ENCODE measurements at places on chromosomes 7 and 10.

- no peak for DNase-seq
These were observed 280 bp downstream of the DNAAF5 start for GRCh38 chr7:726854-727103.

DNA sequence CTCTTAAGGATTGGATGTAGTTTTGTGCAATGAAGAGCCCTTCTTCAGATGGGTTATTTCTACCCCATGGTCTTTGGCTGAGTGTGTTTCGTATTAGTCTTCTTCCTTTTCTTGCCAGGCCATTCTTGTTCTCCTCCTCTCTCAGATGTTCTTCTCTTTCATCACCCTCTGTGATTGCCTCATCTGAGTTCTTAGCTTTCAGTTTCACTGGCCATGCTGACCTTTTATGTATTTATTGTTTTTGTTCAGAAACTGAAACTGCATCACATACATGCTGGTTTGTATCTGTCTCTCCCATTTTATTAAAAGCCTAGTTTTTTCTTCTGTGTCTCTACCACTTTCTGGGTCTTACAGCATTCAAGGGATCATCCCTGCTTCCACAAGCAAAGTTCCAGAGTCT is 21.7 kb upstream of the PCGF5 start:
- no peak for DNase-seq

GRCh38 chr10:97575127-97575668 is 2.6 kb downstream of the ANKRD2 start:
- DNase-seq = no peak

DNA sequence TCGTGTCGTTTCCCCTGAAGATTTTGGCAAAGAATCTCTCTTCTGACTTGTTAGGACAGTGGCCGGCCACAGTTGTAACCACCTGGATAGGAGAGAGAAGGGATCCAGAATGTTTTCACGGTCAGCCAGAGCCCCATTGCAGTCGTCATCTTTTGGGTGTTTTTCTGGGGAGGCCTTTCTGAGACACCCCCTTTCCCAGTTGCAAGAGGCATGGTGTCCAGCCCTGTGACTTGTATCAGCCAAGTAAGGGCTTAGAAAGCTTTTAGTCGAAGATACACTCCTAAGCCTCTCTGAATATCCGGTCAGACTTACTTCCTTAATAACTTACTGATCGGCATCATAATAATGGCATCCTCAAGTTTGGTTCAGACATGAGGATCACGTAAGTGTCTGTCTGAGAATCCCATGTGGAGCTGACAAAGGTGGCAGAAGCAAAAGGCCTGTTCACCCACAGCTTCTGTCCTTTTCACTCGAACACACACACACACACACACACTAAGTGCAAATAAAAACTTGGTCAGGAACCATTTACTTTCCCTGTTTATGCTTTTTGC is 435.7 kb upstream of the GALNT17 start:
- no peak for DNase-seq

DNA sequence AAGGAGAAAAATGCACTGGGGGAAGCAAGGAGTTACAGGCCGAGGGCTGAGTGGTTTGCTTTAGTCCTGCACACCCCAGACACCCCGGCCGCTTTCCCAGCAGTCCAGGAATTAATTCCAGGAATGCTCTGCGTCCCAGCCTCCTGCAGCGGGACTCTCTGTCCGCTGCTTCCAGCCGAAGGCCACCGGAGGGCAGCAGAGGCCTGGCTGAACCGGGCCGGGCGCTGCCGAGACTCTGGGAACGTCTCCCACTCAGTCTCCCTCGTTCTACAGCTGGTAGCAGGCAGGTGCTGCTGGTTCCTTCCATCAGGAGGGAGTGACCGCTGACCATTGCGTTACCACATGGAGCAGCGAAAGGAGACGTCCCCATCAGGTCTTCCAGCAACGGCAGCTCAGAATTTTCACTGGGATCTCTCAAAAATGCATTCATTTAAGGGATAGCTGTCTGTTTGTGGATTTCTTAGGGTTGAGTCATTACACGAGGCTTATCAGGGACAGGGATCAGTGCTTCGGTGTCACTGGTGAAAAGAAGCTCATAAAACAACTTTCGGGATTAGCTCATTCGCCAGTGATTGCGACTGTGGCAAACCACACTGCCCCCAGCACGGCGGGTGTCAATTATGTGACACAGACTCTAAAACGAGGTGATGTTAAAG is 24.9 kb upstream of the PITRM1 start:
- no peak for DNase-seq

DNA sequence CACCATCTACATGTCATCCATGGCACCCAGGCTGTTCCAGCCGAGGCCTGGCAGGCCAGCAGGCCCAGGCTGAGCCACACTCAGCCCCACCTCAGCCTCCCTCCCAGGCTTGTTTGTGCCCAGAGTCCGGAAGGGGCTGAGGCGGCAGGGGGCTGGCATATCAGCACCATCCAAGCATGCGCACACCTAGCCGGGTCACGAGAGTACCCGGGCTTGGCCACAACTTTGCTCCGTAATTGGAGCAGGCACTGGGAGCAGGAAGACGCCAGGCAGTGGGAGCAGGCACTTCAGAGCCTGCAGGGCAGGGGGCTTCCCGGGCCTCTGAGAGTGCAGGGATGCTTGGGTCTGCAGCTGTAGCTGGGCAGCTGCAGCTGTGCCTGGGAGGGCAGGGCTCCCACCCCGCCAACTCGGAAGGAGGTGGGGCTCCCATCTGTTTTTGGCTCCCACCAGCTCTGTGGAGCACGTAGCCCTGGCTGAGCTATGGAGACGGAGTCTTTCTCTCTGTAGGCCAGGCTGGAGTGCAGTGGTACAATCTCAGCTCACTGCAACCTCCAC is 15.2 kb upstream of the TSPAN15 start:
- no peak for DNase-seq

DNA sequence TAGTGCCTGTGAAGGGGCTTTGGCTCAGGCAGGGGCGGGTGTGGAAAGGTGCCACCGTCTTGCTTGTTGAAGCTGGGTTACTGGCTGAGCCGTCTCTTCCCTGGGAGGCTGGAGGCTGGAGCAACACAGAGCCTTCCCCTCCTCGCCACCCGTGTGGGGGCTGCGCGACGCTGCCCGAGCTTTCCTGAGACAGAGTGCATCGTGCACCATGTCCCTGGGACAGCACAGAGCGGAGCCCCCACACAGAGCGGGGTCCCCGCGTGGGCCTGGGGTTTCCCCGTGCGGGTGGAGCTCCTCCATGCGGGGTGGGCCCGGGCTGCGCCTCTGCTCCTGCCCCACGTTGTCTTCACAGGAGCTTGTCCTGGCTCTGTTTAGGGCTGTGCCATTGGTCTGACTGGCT is 69.9 kb downstream of the INPP5A start:
- no peak for DNase-seq

DNA sequence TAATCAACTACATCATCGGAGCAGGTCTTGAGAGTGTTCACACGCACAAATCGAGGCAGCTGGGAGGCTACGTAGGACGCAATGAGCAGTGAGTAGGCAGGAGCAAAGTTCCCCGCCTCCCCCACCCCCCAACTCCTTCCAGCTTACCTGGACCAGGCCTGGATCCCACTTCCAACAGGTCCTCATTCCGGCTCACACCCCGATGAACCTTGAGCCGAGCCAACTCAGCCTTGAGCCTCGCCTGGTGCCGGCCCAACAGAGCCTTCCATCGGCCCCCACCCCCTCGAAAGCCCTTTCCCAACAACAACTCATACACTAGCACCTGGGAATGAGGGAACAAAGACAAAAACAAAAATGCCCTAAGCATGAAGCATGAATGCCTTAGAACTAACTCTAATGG is 1.2 kb downstream of the NSUN5 start:
- no peak for DNase-seq

- no peak for DNase-seq
These were observed 5.7 kb upstream of the DYNC1I1 start for GRCh38 chr7:95766657-95767056.

DNA sequence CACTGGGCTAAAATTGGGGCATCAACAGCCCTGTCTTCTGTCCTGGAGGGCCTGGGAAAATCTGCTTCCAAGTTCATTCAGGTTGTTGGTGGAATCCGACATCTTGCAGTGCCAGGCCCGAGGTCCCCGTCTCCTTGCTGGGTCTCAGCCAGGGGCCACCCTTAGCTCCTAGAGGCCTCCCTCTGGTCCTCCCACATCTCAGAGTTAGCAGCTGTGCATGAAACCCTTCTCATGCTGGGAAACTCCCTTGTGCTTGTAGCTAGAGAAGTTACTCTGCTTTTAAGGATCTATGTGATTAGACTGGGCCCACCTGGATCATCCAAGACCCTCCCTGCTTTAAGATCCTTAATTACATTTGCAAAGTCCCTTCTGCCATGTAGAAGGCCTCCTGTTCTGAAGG is 15.3 kb downstream of the HIP1 start:
- no peak for DNase-seq

GRCh38 chr10:62264126-62264525 is 4.5 kb downstream of the RTKN2 start:
- DNase-seq = no peak

DNA sequence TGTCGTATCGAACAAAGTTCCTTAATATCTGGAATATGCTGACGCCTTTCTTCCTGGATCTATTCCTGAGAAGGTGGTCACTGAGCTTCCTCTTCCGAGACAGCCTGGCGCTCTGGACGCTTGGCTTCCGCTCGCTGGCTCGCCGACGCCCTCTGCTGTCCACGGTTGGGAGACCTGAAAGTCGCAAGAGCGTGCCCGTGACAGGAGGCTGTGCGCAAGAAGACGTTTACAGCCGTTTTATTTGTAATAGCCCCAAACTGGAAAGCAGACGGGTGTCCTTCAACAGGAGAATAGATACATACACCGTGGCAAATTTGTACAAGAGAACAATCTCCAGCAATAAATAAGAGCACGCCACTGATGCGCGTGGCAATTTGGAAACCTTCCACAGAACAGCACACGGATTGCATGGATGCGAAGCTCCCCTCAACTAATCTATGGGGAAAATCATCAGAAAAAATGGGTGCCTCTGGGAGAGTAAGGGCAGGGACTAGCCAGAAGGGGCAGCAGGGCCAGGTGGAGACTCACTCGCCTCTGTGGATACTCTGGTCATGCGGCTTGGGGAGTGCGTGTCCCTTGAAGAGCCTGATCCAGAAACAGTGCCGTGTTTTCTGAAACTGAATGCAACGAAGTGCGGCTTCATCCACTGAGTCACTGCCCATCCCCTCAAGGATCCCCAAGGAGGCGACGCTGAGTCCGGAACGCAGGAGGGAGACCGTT is 41.5 kb upstream of the BNIP3 start:
- no peak for DNase-seq

GRCh38 chr10:112835944-112836451 is 114.0 kb upstream of the TCF7L2 start:
- DNase-seq = no peak

DNA sequence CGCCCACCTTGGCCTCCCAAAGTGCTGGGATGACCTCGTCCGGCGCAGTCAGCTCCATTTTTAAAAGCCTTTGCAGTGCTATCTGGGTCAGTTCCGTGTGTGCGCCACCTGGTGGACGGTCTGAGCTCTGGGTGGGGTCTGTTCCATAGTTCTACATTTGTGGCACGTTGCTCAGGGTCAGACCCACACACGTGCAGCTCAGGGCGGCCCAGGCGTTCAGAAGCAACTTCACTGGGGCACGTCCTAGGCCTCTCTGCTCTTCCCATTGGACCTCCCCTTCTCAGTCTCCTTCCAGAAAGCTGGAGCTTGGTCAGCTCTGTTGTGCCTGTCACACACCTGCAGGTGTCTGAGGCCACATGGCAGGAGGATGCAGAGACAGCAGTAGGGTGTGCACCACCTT is 137.9 kb downstream of the DNAJB6 start:
- no peak for DNase-seq

DNA sequence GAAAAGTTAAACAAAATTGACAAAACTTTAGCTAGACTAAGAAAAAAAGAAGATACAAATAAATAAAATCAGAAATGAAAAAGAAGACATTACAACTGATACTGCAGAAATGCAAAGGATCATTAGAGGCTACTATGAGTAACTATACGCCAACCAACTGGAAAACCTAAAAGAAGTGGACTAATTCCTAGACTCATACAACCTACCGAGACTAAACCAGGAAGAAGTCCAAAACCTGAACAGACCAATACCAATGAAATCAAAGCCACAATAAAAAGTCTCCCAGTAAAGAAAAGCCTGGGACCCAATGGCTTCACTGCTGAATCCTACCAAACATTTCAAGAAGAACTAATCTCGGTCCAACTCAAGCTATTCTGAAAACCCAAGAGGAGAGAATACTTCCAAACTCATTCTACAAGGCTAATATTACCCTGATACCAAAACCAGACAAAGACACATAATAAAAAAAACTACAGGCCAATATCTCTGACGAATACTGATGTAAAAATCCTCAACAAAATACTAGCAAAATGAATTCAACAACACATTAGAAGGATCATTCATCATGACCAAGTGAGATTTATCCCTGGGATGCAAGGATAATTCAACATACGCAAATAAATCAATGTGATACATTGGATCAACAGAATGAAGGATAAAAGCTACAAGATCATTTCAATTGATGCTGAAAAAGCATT is 20.3 kb downstream of the ELAPOR2 start:
- no peak for DNase-seq

DNA sequence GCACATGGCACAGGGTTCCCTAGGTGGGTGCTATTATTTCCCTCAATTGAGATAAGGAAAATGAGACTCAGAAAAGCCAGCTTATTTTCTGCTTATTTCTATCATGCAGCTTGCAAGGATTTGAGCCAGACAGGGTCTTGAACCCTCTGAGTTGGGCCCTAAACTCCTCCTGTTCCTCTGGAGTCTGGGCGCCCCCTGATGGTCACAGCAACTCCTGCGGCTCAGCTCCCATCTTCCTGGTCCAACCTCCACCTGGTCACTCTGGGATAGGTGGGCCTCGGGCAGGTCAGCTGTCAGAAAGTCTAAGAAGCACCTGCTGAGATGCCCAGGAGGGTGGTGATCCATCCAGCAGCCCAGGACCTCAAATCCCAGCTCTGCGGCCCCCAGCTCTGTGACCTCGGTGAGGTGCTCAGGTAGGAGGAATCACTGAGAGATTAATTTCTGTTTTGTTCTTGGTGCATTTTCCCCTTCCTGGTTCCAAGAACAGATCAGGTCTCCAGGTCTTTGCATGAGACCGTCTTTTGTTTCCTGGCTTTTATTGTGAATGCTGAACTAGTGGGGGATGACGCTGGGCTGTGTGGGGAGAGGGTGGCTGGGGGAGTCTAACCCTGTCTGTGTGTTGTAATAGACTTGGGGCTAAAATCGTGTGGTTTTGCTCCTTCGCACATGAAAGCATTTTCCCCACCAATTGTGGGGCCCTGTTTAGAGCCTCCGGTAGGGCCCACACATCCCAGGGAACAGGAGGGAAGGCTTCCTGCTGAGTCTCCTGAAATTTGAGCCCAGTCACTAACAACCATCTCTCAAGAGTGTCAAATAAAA is 32.8 kb downstream of the TMEM130 start:
- no peak for DNase-seq

- DNase-seq = no peak
These were observed 155.5 kb downstream of the SPAG6 start for GRCh38 chr10:22500656-22501340.

- DNase-seq = no peak
These were observed 1.3 kb upstream of the CLDN12 start for GRCh38 chr7:90401989-90402388.

- DNase-seq = no peak
These were observed 145.9 kb downstream of the SH3PXD2A start for GRCh38 chr10:103709341-103709920.

- DNase-seq = no peak
These were observed 70.8 kb downstream of the TCF7L2 start for GRCh38 chr10:113020838-113021237.

Data from cortex of kidney (tissue), 1 donor.